AG09319 (cell line): ENCODE measurements at places on chromosomes 5 and 9.

GRCh38 chr9:761176-761792 lies 80.2 kb upstream of the DMRT1 start:
- DNase-seq, result no peak

- DNase-seq, result no peak
Measured at GRCh38 chr5:168724227-168724626, 145.1 kb upstream of the PANK3 start.

GRCh38 chr5:96967400-96967799 lies 31.5 kb downstream of the LNPEP start:
- DNase-seq, result no peak

GRCh38 chr9:91783411-91783810 lies 166.6 kb downstream of the ROR2 start:
- no peak for DNase-seq

- no peak for DNase-seq
Measured at GRCh38 chr5:149426931-149427330, 47.8 kb upstream of the IL17B start.

DNA sequence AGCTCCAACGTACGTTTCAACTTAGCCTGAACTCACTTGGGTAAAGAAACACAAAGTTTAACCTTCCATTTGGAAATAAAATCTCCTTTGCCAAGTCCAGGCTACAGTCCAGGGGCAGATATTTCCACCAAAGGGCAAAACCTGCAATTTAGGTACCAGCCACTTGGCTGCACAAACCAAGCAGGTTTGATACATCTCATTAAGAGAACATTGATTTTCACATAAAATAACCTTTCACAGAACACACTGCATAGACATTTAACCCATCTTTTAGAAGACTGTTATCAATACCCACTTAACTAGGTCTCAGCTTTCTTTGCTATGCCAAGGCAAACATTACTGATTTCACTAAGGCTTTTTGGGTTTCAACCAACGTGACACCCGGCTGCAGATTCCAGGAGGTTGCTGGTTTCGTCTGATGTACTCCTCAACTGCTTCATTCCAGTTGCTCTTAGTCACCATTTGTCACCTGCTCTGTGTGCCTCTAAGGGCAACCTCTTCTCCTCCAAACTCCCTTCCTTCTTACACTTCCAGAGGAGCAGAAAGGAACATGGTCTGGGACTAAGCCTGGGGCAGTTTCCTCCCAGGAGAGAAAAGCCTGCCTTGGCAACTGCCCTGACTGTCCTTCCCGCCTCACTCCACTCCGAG lies 67.1 kb downstream of the EPB41L4B start:
- peak; percentile 24 for DNase-seq

- DNase-seq, result no peak
Measured at GRCh38 chr9:78695519-78695918, 398.6 kb downstream of the PSAT1 start.

DNA sequence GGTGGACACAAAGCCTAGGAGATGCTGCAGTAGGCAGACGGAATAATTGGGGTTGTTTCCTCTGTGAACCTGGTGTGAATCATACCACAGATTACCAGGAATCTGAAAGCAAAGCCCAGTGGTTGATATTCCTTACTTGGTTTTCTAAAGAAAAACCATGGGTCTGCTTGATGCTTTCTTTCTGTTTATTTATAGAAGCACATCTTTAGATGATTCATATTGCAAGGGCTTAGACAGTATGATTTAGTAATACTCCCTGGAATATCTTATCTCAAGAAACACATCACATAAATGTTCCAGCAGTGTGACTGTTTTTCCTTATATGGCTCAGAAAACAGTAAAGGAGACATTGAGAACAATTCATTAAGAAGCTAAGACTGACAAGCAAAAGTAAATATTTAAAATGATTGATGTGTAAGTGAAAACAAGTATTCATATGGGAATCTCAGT lies 623.3 kb downstream of the RAB3C start:
- DNase-seq, result no peak

DNA sequence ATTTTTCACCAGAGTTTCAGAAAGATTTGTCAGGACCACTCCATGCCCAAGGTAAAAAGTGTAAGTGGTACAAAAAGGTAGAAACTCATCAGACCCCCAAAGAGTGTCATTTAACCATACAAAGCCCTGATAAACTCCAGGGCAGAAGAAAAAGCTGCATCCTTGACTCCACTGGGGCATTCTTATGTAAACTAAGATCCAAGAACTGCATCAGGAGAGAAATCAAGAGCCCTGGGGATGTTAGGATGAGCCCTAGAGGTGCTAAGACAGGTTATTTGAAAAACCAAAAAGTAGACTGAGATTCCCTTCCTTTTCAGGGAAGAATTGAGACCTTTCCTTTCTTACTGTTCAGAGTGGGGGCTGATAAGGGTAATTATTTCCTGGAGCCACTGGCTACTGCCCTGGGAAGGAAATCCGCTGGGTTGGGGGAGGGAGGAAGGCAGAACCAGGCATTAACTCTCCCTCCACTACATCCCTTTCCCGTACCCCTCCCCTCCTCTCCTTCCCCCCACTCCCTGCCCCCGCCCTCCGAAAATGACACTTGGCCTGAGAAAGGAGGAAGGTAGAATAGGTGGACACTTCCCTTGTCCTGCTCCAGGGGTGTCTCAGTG lies 54.7 kb downstream of the FXN start:
- no peak for DNase-seq

GRCh38 chr5:82185851-82186250 lies 92.3 kb downstream of the RPS23 start:
- no peak for DNase-seq

GRCh38 chr9:98563212-98563907 lies 145.4 kb downstream of the GABBR2 start:
- DNase-seq, result no peak

DNA sequence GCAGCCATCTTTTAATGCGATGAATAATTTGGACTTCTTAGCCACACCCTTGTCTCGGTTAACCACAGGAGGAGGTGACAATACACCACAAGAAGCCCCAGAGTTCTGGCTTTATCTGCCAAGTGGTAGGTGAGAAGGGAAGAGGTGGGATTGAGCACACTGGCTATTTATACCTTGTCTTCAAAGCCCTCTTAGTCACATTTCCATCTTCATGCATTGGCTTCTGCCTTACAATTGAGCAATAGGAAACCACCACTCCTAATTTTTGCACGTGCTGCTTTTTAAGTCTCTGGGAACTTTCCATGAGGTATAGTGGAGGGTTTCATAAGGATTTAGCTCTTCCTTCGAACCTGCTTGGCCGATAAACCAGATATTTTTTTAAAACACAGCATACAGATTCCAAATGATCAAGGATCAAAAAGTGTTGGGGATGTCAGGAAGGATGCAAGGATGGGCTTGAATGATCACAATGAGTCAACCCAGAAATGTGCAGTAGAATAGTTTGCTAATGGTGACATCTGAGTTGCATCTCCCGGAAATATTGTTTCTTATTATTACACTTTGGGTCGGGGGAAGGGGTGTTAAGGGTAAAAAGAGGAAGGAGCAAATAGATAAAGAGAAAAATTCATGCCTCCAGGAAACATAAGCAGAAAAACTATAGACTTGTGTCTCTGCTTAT lies 25.5 kb downstream of the PLAC8L1 start:
- no peak for DNase-seq

DNA sequence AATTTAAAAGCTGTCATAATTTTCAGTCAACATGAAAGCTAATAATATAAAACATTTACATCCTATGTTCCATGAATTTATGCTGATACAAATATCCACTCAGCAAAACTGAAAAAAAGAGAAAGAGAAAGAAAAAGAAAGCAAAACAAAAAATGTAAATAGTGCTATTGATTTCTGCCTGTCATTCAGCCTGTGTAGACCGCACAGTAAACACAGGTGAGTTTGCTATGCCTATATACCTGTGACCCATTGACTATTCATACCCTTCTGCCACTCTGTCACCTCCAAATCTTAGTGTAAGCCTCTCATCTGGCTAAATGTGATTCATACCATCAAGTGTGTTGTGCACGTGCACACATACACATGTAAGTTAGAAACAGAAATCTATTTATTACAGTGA lies 359.0 kb upstream of the RORB start:
- DNase-seq, result no peak

DNA sequence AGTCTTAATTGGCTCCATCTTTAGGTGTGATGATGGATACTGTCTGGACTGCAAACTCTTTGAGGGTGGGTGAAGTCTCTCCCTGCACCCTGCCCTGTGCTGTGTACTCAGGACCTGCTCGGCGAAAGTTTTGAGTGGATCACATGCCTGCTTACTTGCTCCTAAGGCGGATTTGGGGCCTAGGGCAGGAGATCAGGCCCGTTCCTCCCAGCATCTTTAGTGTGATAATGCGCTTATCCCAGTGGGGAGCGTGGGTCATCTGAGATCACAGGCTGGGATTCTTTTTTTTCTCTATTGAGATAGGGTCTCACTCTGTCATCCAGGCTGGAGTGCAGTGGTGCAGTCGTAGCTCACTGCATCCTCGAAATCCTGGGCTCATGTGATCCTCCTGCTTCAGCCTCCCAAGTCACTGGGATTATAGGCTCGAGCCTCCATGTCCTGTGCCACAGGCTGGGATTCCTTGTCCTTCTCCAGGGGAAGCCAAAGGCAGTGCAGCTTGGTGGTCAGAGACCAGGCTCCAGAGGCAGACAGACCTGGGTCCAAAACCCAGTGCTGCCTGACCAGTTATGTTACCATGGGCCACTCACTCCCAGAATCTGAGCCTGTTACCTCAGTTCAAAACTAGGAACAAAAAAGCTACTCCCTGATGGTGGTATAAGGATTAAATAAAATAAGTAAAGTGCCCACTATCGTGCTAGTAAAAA lies 59.7 kb downstream of the ZNF618 start:
- no peak for DNase-seq

- no peak for DNase-seq
Measured at GRCh38 chr5:134468921-134469400, 56.5 kb upstream of the JADE2 start.

DNA sequence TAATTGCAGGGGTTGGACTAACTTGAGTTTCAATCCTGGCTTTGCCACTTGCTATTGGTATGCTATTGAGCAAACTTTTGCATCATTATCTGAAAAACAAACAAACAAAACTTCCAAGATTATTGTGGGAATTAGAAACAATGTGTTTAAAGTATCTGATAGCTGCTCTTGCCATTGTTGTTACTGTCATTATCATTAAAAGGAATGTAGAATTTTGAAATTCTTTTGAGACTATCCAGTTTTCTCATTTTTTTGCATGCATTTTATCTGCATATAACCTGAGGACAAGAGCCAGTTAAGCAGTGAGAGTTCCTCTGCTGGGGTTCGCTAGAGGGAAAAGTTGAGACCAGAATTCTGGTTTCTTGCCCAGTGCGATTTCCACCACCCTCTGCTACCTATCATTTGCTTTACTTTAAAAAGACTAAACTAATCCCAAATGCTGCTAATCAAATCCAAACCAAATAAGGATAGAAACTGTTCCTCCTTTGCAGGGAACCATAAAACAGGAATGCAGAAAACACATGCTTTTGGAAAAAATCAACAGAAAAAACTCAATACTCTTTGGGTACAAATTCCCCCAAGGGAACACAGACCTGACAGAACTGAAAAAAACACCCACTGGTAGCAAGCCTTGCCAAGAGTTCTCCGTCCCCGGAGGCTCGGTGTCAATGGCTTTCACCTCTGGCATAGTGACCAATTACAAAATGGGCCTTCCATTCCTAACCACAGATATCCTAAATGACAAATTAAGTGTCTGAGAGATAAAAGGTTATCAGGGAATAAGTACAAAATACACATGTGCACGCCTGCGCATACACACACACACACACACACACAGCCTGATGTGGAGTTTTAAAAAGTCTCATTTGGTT lies 373.7 kb downstream of the ARL15 start:
- DNase-seq, result no peak

GRCh38 chr5:104594850-104595249 lies 1032.3 kb upstream of the NUDT12 start:
- DNase-seq, result no peak

- no peak for DNase-seq
Measured at GRCh38 chr9:9920425-9921060, 692.3 kb downstream of the PTPRD start.

DNA sequence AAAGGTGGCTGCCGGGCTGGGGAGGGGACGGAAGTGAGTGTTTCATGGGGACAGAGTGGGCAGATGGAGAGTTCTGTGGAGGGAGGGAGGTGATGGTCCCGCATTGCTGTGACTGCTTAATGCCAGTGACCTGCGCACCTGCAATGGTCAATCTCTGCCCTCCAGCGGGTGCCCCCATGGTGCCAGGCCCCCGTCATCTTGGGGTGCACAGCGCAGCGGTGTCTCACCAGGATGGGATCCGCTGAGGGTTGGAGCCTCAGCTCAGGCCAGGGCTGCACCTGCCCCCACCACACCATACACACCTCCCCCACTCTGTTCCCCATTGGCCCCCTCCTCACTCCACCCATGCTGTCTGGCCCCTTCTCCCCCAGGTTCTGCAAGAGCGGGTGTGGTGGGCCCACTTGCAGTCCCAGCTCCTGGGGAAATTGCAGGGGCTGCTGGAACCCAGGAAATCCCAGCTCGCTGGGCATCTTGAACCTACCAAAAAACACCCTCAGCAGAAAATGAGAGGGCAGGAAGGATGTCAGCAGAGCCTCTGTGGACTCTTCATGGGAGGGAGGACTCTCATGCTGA lies 12.1 kb upstream of the CAMSAP1 start:
- DNase-seq, result no peak

GRCh38 chr5:40071870-40072269 lies 607.8 kb upstream of the PTGER4 start:
- DNase-seq, result no peak

- no peak for DNase-seq
Measured at GRCh38 chr9:121813519-121814210, 162.2 kb downstream of the DAB2IP start.

- DNase-seq, result no peak
Measured at GRCh38 chr9:13367784-13368183, 88.3 kb upstream of the MPDZ start.

GRCh38 chr9:69250681-69251080 lies 74.3 kb upstream of the ENTREP1 start:
- DNase-seq, result no peak
